Eye (tissue), 1 donor: ENCODE measurements at places on chromosomes 3 and 15.

DNA sequence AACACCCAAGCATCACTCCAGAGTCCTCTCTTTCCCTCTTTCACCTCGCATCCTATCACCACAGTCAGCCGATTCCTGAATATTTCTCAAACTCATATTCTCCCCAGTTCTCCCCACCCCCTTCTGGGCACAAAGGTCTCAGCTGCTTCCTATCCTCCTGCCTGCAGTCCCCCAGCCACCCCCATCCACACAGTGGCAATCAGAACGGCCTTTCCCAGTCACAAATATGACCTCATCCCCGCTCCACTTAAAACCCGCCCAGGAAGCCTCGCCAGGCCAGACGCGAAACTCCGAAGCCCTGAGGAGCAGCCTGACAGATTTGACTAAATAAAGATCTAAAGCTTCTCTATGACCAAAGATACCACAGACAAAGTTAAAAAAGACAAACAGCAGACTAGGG lies 49.9 kb upstream of the LINGO1 start:
- no peak for DNase-seq

DNA sequence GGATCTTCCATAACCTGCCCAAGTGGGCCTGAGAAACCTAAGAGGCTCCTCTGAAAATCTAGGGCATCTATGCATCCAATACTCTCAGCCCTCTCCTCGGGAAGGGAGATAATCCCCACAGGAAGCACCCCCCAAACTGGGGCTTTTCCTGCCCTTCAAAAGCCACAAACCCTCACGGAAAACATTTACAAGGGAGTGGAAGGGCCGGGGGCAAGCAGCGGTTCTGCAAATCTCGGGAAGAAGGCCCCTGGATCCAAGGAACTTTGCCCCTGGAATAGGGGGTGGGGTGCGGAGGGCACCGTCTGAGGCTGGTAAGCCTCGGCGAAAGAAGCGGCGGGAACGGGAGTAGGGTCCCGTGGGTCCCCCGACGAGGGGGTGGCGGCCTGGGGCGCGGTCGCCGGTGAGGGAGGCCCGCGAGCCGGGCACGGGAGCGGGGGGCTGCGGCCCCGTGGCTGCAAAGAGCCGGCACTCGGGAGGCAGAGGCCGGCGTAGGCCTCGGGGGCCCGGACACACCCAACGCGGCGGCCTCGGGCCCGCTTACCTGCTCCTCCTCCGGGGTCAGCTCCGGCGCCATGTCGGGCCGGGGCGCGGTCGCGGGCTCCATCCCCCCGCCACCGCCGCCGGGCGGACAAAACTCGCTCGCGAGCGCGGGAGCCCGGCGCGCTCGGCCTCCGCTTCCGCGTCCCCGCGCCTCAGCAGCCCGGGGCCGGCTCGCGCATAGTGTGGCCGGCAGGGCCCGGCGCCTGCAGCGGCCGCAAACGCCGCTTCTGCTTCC lies 755 bp downstream of the PTPN9 start:
- DNase-seq: peak; percentile 66

- DNase-seq: peak; percentile 35
Measured at GRCh38 chr3:116148881-116149851, 296.1 kb downstream of the LSAMP start.

GRCh38 chr15:74548241-74548640 lies 7.2 kb downstream of the ARID3B start:
- DNase-seq: no peak

DNA sequence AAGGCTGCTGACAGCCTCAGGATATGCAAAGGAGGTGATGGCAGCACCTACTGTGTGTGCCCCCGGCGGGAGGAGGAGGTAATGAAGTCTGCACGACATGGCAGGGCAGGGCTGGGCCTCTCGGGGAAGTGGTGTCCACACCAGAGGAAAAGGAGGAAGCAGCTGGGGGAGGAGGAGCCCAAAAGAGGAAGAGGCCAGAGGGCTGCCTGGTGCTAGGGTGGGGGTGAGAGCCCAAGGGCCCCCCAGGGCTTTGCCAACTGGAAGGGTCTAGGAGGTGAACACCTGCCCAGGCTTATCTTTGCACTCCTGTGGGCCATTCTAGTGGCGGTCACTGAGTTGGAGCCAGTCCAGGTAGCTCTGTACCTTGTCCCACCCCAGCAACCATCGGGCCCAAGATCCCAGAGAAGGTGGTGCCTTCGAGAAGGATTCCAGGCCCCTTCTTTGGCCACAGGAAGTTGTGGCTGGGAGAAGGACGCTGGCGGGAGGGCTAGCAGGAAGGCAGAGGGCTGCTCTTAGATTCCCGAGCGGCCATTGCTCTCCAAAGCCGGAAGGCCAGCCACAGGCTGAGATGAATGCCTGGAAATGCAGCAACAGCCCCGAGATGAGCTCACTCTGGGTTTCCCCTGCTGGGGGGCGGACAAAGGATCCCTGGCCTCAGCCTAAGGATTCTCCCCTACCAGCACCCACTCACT lies 7.0 kb downstream of the GNAI2 start:
- no peak for DNase-seq

- DNase-seq: no peak
Measured at GRCh38 chr15:65369651-65370050, 8.2 kb downstream of the IGDCC3 start.

DNA sequence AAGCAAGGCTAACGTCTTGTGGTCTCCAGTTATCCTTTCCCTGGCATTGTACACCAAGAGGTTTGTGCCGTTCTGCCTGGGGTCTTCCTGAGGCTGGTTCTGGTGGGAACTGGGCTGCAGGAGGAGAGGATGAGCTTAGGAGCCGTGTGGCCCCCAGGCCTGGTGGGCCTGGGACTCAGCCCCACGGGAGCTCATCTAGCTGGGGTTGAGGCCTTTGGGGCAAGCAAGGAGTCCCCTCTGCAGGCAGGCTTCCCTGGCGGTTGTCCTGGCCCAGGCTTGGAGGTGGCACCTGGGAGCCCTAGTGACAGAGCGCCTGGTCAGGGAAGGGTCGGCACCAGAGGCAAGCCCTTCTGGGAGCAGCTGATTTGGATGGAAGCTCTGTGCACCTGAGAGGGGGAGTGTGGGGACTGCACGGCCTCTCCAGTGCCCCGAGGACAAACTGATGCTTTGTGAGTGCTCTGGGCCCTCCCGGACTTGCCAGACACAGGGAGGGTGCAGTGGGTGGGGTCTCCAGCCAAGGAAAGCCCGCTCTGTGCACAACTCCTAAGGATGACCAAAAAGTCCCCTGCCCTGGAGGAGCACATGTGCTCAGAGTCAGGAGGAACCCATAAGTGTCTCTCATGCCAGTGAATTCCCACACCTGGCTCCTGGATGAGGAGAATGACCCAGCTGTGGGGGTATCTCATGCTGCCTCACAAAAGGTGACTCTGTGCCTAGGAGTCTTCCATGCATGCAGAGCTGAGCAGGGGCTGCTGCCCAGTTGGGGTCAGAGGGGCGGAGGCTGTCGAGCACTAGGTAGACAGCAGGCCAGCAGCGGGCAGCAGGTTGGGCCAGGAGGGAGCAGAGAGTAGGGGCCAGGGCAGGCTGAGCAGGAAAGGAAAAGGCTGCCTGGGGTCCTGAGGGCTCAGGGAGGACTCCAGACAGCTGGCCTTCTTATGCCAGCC lies 2.7 kb downstream of the PAK6 start:
- DNase-seq: no peak

GRCh38 chr15:75349851-75350588 lies 3.2 kb downstream of the NEIL1 start:
- no peak for DNase-seq

DNA sequence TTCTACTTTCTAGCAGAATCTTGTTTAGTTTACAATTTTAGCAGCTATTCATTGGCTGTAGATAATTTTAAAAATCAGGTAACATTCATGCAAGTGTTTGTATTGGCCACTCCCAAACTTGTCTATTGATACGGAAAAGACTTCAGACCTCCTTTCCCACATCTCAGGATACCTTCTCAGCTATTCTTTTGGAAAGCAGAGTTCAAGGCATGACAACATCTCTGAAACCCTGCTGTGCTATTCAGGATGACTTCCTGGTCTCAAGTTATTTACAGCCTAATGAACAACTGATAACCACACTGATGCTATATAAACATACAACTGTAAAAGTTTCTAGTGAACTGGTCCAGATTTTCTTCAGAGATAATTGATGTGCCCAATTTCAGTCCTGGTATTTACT lies 55.8 kb downstream of the DZIP3 start:
- no peak for DNase-seq

DNA sequence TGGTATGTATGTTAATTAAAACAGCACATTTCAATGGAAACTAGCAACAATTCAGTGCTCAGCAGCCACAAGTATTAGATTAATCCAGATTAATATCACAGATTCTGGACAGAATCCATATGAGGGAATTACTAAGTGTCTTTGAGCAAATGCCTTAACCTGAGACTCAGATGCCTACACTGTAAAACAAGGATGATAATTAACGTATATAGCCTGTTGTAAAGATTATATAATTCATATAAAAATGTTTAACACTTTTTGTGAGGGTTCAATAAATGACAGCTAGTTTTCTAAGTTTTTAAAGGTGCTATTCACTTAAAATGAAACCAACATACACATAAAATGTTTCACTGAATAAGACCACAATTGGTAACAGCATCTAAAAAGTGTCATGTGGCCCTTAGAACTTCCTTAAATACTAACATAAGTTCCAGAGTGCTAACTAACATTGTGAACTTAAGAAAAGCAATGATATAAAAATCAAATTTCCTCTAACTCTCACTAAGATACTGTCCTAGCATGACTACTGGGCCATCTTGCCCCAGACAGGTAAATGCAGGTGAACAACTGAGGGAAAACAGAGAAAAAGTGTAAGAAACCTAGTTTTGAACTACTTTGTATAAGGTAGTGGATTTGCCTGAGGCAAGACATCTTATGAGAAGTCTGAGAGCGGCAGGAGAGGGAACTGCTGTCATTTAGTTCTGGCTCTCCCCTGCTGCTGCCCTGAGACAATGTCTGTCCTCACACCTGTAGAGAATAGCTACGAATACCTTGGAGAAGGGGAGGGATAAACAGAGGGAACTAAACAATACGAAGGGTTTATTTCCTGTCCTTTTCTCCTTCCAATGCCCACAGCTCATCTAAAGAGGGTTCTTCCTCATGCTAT lies 151.3 kb downstream of the ADAM10 start:
- DNase-seq: no peak

DNA sequence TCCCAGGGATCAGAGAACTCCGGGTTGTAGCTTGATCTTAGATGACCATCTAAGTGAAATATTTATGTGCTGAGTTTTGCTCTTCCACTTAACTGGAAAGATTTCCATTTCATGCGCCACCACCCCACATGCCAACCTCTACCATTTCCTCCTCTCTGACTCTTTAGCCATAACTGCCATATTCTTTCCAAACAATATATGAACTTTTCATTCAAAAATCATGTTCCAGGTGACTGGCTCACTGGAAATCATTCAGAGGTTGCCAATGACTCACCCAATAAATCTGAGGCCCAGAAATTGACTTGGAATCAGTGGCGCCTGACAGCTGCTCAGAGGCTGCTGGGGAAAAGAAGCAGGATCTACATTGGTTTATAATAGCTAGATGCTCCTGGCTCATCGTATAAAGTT lies 31.6 kb upstream of the FAM174B start:
- DNase-seq: no peak

GRCh38 chr3:62632510-62633294 lies 242.5 kb downstream of the CADPS start:
- DNase-seq: no peak

DNA sequence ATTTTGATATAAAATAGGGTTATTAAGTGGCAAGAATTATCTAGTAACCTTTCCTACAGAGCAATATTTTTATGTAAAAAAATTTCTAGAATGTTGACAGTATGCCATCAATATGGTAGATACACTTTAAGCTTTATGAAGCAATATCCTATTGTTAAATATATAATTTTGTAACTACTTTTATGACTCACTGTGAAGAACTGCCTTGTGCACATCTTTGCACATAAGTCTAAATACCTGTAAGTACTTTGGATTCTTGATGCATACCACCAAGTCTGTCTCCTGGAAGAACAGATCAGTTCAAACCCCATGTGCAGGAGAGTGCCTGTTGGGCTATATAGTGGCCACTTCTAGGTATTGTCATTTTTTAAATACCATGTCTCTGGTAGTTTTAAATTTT lies 205.7 kb upstream of the EIF1B start:
- DNase-seq: no peak

- DNase-seq: peak; percentile 39
Measured at GRCh38 chr15:78073046-78073787, 4.3 kb downstream of the TBC1D2B start.

DNA sequence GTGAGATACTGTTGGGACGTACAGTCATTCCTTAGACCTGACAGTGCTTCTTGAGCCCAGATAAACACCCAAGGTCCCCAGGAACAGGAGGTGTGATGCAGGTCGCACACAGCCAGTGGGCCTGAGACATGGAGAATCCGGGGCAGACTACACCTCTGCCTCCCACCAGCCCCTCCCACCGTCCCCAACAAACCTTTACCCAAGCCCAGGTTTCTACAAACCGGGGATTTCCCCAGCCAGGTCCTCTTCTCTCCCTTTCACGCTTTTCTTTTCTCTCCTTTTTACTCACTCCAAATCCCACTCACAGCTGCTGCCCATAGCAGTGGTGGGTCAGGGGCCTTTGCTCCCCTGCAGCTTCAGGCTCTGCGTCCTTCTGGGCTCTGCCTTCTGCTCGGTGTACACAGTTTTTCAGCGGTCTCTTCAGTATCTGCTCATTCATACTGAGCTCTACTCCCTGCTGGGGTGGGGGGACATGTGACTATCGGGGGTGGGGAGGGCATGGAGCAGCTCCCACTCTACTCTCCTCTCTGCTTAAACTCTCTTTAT lies 4.8 kb upstream of the PCSK6 start:
- DNase-seq: peak; percentile 14

DNA sequence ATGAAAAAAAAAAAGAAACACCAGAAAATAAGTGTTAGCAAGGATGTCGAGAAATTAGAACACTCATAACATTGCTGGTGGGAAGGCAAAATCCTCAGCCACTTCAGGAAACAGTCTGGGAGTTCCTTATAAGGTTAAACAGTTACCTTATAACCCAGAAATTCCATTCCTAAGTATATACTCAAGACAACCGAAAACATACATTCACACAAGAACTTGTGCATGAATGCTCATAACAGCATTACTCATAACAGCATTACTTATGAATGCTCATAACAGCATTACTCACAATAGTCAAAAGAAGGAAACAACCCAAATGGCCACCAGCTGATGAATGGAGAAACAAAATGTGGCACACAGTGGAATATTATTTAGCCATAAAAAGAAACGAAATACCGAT lies 34.8 kb upstream of the DCP1A start:
- no peak for DNase-seq

DNA sequence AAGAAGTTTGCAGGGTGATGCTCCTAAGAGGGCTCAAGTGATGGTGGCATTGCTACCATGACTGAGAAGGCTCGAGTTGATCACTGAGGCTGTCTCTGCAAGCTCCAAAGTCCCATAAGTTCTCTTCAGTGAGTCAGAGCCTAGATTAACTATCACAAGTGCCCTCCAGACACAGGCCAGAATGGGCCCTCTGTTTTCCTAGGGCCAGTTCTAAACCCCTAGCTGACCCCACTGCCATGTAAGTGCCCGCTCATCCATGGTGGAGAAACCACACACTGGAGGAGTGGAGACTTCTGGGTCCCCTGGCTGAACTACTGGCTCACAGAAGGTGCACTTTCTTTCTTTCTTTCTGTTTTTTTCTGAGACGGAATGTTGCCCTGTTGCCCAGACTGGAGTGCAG lies 87.6 kb upstream of the WNT5A start:
- DNase-seq: no peak

- no peak for DNase-seq
Measured at GRCh38 chr3:175336406-175337133, 477.4 kb downstream of the NAALADL2 start.
